ENCODE measurements at places on chromosomes 6 and 20. TPM values are rescaled to one million over a fixed set of nuclear protein-coding genes. Genes with fewer than 3 reads are reported as not detected.

The CRISP2 gene
- not detected for total RNA-seq

GRCh38 chr6:15769511-15770018, 106.7 kb upstream of the DTNBP1 start:
- DNase-seq: no peak

DNA sequence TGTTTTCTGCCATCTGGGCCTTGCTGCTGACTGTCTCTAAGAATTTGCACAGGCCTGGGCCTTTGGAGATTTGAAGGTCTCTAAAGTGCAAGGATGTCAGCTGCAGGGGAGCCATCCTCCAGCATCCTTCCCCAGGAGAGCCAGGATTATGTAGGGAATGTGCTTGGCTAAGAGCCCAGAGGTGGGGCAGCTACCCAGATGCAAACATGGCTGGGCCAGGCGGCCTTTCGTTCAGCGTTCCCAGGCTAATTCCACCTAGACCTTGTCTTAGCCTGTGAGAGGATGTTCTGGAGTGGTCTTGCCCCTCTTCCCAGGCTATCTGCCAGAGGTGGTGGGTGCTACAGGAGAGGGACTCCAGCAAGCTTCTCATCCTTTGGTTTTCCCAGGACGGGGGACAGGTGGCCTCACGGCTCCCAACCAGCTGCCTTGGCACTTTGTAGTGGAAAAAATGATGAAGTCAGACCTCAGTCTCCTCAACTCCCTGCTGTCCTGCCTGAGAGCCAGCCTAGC, 7.7 kb upstream of the PTGIS start:
- no peak for DNase-seq

DNA sequence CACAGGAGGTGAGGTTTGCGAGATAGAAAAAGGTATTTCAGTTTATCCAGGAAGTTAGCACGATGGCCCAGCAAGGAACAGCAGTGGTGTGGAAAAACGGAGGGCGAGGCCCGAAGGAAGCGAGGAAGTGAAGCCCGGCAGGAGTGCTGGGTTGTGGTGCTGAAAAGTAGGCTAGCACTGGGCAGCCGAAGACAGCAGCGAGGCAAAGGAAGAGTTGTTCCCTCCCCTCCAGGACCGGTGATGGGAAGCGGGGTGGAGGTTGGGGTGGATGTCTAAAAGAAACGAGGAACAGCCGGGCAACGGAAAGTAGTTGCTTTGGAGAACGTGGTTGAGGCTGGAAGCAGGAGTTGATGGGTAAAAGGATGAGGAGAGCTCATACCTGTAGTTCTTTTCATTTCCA, 1.4 kb downstream of the METTL24 start:
- no peak for DNase-seq

GRCh38 chr6:56346958-56347357, 99.6 kb upstream of the COL21A1 start:
- no peak for DNase-seq

DNA sequence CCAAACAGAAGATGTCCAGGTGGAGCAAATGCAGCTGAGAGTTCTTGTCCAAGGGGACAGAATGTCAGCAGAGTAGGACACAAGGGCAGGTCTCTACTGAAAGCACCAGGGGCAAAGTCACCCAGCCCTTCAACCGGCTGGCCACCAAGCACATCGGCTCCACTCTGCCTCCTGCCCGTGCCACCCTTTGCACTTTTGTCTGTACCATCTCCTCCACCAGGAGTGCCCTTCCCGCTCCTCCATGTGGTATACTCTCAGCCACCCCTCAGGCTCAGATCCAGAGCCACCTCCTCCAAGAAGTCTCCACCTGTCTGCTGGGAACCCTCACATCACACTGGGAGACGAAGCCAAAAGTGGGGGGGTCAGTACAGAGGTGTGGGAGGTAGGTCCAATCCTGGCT, 4.1 kb upstream of the HSPA12B start:
- no peak for DNase-seq

The SLPI gene
- 109 TPM for total RNA-seq

DNA sequence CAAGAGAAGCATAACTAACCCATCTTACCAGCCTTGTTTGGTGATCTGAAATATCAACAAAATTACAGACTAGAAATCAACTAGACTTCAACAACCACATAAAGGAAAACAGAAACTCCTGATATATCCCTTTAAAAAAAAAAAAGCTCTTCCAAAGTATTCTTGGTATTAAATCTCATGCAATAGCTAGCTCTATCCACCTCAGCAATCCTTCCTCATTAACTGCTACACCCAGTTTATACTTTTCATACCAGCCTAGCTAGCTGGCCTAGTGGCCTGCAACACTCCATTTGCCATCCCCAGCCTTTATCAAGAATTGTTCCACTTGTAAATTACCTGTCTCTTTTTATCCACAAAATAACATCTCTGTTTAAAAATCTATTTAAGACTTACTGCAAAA, 69.0 kb downstream of the BACH2 start:
- no peak for DNase-seq

The SPEF1 gene
- not detected for total RNA-seq

The TMEM200A gene
- 20.4 TPM for total RNA-seq

- no peak for DNase-seq
These were observed 277.6 kb downstream of the CLIC5 start for GRCh38 chr6:45738057-45738455.

GRCh38 chr6:4957521-4958231, 46.2 kb downstream of the RPP40 start:
- DNase-seq: no peak

- no peak for DNase-seq
These were observed 178.4 kb downstream of the QKI start for GRCh38 chr6:163592872-163593271.

GRCh38 chr6:100346203-100346602, 118.5 kb downstream of the SIM1 start:
- no peak for DNase-seq

GRCh38 chr20:41044409-41045062, 15.9 kb downstream of the TOP1 start:
- no peak for DNase-seq

DNA sequence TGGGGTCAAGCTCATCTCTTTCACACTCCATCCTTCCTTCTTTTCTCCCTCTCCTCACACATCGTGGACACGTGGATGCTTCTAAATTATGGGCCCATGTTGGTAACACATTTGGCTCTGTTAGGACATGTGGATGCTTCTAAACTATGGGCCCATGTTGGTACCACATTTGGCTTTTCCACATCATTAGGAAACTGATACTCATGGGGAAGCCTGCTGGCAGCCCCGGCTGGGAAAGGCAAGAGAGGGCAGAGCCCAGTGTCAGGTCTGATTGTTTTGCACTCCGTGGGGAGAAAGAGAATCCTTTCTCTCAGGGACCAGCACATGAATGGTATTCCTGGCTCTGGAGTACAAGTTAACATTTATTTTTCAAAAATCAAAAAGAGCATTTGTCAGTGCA, 4.0 kb upstream of the CST1 start:
- no peak for DNase-seq

The KCNK5 gene
- total RNA-seq: 39.6 TPM

GRCh38 chr20:46128310-46129151, 10.4 kb downstream of the CD40 start:
- DNase-seq: no peak

The TRIM40 gene
- 10.7 TPM for total RNA-seq

The NUP153 gene
- total RNA-seq: 31.7 TPM

The TCF21 gene
- 4.4 TPM for total RNA-seq

- no peak for DNase-seq
These were observed 164.2 kb downstream of the PHF3 start for GRCh38 chr6:63799813-63800212.

- DNase-seq: no peak
These were observed 400 bp downstream of the PAK1IP1 start for GRCh38 chr6:10695086-10695657.

DNA sequence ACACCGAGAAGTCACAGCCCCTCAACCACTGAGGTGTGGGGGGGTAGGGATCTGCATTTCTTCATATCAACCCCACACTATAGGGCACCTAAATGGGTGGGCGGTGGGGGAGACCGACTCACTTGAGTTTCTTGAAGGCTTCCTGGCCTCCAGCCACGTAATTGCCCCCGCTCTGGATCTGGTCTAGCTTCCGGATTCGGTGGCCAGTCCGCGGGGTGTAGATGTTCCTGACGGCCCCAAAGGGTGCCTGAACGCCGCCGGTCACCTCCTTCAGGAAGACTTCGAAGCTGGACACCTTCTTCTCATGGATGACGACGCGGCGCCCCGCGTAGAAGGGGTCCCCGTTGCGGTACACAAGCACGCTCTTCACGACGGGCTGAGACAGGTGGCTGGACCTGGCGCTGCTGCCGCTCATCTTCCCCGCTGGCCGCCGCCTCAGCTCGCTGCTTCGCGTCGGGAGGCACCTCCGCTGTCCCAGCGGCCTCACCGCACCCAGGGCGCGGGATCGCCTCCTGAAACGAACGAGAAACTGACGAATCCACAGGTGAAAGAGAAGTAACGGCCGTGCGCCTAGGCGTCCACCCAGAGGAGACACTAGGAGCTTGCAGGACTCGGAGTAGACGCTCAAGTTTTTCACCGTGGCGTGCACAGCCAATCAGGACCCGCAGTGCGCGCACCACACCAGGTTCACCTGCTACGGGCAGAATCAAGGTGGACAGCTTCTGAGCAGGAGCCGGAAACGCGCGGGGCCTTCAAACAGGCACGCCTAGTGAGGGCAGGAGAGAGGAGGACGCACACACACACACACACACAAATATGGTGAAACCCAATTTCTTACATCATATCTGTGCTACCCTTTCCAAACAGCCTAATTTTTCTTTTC, at the start of gene DCDC2:
TSS of gene DCDC2 (minus strand) at position 724 of the 883 bp plus-strand sequence. CDS start at position 415, 309 bp downstream.
- DNase-seq: peak; percentile 90

DNA sequence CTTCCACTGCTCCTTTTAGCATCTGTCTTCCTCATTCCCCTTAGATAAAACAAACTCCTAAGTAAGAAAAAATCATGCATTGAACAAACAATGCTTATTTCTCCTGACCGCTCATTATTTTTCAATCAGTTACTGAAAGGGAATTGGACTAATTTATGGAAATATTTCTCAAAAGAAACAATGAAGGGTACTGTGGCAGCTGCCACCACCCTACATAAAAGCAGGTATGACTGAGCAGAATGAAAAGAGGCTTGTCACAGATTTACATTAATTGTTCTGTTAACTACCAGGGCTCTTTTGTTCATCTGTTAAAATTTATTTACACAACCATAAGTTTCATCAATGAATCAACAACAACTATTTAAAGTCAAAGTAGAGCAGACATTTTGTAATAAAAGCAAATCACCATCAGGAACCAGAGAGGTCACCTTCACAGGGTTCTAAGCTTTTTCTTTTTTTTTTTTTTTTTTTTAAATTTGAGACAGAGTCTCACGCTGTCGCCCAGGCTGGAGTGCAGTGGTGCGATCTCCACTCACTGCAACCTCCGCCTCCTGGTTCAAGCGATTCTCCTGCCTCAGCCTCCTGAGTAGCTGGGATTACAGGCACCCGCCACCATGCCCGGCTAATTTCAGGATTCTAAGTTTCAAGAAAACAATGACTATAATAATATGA, 204.0 kb downstream of the PTPRK start:
- no peak for DNase-seq

The SLC22A2 gene
- not detected for total RNA-seq

GRCh38 chr6:111406200-111406721, 76.8 kb downstream of the REV3L start:
- DNase-seq: no peak

The LY6G6D gene
- not detected for total RNA-seq

DNA sequence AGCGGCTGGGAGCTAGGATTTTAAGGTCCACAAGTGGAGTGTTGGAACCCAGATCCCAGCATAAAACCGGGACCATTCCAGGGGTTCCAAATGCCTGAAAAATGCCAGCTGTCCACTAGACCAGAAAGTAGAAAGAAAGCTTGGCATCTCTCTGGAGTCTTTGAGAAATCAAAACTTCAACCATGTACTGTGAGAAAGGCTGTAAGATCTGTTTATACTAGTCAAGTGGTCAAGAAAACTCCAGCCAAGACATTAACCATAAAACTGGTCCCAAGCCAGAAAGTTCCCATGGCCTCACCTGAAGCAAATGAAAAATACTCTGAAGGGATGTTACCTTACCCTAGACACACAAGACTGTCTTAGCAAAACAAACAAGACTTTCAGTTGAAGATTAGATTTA, 112.6 kb downstream of the DCDC2 start:
- DNase-seq: no peak

- no peak for DNase-seq
These were observed 14.0 kb downstream of the POM121L2 start for GRCh38 chr6:27297857-27298730.

The GATA5 gene
- total RNA-seq: 0.10 TPM

- no peak for DNase-seq
These were observed 11.3 kb downstream of the SLC17A5 start for GRCh38 chr6:73642530-73642929.

The DSP gene
- 201 TPM for total RNA-seq

The TNFRSF6B gene
- total RNA-seq: 7.5 TPM

The SLC17A2 gene
- total RNA-seq: not detected
